ENCODE measurements at places on chromosomes 6 and 20. TPM values are rescaled to one million over a fixed set of nuclear protein-coding genes. Genes with fewer than 3 reads are reported as not detected.

SMLR1 gene
- total RNA-seq: not detected

VSX1 gene
- not detected for total RNA-seq

HSPA1L gene
- total RNA-seq: 2.0 TPM

NNAT gene
- not detected for total RNA-seq

DDAH2 gene
- total RNA-seq: 6.9 TPM

WDR27 gene
- 49.6 TPM for total RNA-seq

RIPOR2 gene
- 96.3 TPM for total RNA-seq

TSHZ2 gene
- total RNA-seq: 0.54 TPM

C6orf58 gene
- not detected for total RNA-seq

SLC4A11 gene
- 2.8 TPM for total RNA-seq

CST5 gene
- not detected for total RNA-seq

XKR7 gene
- total RNA-seq: not detected

HTR1B gene
- not detected for total RNA-seq

SH3BGRL2 gene
- total RNA-seq: 0.54 TPM

NRSN1 gene
- total RNA-seq: not detected

F13A1 gene
- not detected for total RNA-seq

LY6G6C gene
- total RNA-seq: not detected

USP49 gene
- 5.7 TPM for total RNA-seq

TMEM30A gene
- 39.7 TPM for total RNA-seq

PTCRA gene
- not detected for total RNA-seq

GINS1 gene
- 34.9 TPM for total RNA-seq

CD40 gene
- 3.3 TPM for total RNA-seq

BACH2 gene
- total RNA-seq: 66.9 TPM

PTGIS gene
- total RNA-seq: 1.6 TPM

DACT2 gene
- total RNA-seq: not detected

MCHR2 gene
- total RNA-seq: not detected

CDH4 gene
- 0.11 TPM for total RNA-seq

CFAP61 gene
- total RNA-seq: not detected
